ENCODE measurements at places on chromosomes 16 and 17.

GRCh38 chr17:32471652-32472051 lies 15.1 kb upstream of the CDK5R1 start:
- no peak for DNase-seq

GRCh38 chr17:45073414-45074070 lies 12.4 kb downstream of the NMT1 start:
- DNase-seq, result no peak

- DNase-seq, result no peak
Observed at GRCh38 chr16:4830408-4830807, 16.7 kb downstream of the GLYR1 start.

DNA sequence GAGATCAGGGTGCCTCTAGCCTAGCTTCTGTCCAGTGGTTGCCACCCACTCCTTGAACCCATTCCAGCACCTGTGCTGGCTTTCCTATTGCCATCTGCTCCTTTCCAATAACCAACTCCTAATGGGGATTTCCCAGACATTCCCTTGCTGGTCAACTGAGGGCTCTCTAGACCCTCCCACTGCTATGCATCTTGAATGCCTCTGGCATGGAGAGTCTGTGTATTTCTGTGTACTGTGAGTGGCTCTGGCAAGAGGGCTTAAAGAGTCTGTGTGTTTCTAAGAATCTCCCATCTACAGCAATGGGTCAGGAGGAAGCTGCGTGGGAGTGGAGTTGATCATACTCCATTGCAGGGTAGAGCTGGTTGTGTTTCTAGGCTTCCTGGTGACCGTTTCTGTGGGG lies 11.0 kb upstream of the EPN3 start:
- DNase-seq, result no peak

DNA sequence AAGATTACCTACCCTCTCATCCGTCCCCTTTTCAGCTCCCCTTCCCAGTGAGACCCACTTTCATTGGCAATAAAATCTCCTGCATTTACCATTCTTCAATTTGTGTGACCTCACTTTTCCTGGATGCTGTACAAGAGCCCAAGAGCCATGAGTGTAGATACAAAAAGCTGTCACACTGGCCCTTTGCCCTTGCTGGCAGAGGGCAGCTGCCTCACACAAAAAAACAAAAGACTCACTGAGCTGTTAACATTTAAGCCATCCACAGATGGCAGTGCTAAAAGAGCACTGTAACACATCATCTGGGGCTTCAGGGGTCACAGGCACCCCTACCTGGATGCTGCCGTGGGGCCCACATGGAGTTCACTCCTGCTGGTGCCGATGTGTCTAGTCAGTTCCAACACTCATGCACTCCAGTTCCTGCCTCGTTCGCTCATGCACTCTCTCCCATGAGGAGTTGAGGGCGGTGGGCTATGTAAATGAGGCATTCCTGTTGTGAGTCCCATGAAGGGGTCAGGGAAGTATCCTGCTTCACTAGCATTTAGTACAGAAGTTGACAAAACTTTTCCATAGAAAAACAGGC lies 123.1 kb downstream of the CA10 start:
- no peak for DNase-seq

DNA sequence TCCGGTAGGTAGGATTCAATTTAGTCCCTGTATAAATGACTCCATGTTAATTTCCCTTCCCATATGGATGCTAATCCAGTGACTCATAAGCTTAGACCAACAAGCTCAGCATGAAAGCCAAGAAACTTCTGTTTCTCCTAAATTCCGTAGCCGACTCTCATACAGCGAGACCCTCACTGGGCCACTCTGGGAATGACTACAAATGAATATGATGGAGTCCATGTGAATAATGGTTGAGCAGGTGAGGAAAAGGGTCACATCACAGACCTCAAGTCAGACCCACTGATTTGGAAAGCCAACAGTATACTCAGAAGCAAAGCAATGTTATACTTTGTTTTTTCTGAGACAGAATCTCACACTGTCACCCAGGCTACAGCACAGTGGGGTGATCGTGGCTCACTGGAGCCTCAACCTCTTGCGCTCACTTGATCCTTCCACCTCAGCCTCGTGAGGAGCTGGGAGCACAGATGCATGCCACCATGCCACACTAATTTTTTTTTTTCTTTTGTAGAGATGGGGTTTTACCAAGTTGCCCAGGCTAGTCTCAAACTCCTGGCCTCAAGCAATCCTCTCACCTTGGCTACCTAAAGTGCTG lies 14.6 kb downstream of the RSL1D1 start:
- DNase-seq, result no peak

DNA sequence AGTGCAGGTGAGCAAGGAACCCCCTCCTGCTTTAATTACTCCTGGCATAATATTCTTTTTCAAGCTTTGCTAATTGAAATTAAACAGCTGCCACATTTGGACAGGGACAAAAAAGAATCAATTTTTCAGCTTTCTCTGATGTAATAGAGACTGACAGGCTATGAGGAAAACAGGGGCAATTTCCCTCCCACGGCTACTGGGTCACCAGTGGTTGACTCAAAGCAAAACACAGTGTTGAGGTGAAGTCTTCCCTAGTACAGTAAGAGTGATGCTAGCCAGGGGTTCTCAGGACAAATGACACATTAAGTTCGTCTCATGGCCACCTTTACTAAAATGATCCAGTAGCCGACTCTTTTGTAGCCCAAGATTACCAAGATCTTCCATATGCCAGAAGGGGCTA lies 38.6 kb upstream of the PMFBP1 start:
- no peak for DNase-seq

- DNase-seq, result no peak
Observed at GRCh38 chr17:42655528-42655927, 3.6 kb upstream of the TUBG2 start.

- no peak for DNase-seq
Observed at GRCh38 chr16:22174642-22175041, 12.3 kb downstream of the SDR42E2 start.

DNA sequence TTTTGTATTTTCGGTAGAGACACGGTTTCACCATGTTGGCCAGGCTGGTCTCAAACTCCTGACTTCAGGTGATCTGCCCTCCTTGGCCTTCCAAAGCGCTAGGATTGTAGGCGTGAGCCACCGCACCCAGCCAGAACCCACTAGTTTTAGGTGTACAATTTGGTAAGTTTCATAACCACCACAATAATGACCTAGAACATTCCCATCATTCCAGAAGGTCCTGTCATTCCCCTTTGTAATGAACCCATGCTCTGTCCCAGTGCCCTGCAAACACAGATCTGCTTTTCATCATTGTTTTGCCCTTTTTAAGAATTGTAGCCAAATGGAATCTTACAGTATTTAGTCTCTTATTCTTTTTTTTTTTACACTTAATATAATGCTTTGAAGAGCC lies 35.6 kb upstream of the IRF8 start:
- DNase-seq, result no peak

- DNase-seq, result no peak
Observed at GRCh38 chr17:19384723-19385391, 2.1 kb downstream of the MFAP4 start.

GRCh38 chr17:53122966-53123365 lies 699.8 kb upstream of the KIF2B start:
- no peak for DNase-seq

DNA sequence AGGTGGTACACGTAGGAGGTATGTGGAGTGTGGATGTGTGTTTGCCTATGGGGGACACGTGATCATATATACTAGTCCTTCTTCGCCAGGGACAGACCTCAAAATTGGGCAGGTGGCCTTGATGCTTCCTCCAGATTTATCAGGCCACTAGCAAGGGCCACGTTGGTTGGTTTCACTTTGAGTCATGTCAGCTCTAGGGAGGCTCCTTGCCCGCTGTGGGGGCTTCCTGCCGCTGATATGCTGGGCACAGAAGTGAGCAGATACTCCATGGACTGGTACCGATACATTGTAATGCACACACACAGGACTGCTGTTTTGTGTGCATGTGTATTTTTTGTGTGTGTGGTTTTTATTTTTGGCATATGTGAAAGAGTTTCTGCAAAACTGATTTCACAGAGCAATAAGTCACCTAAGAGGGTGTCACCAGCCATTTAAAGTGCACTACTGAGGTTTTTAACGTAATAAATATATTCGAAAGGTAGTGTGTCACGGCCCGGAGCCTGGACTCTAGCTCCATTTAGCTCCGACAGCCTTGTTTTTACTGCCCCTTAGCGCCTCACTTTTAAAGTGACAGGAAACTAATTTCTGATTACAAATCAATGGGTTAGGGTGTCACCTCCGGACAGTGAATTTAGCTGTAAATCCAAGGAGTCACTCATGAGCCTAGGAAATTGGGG lies 605.5 kb upstream of the SALL1 start:
- DNase-seq, result no peak

- DNase-seq, result no peak
Observed at GRCh38 chr17:17236295-17237025, 508 bp downstream of the FLCN start.

GRCh38 chr16:88013091-88013609 lies 61.9 kb downstream of the BANP start:
- DNase-seq, result no peak

GRCh38 chr16:88881007-88881615 lies 14.7 kb upstream of the PABPN1L start:
- no peak for DNase-seq

- DNase-seq, result no peak
Observed at GRCh38 chr16:54173490-54173889, 113.1 kb downstream of the IRX3 start.

GRCh38 chr17:4329838-4330237 lies 36.6 kb downstream of the UBE2G1 start:
- DNase-seq, result no peak

GRCh38 chr16:68013440-68013839 lies 2.3 kb downstream of the DPEP2NB start:
- no peak for DNase-seq

DNA sequence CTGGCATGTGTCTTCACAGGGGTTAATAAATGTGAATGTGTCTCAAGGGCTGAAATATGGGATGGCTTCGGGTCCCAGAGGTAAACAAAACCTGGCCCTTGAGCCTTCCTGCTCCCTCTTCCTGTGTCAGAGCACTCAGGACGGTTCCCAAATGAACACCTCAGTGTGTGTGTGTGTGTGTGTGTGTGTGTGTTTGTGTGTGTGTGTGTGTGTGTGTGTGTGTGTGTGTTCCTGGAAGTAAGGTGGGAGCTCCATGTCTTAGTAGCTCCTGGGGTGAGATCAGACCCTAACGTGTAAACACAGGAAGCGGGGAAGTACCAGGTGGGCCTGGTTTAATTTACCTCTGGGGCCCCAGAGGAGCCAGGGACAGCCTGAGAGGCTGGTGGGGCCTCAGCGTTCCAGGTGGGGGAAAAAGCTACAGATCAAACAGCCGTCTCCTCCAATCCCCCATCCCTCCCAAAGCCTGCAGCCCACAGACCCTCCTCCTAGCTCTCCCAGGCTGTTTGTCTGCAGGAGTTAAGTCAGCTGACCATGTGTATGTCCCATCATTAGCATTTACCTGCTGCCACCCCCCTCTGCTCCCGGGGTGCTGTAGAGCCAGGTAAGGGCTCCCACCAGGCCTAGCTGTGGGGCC lies 6.1 kb downstream of the KIF19 start:
- peak; percentile 68 for DNase-seq

GRCh38 chr17:48595278-48595999 lies 1.9 kb upstream of the HOXB5 start:
- no peak for DNase-seq

DNA sequence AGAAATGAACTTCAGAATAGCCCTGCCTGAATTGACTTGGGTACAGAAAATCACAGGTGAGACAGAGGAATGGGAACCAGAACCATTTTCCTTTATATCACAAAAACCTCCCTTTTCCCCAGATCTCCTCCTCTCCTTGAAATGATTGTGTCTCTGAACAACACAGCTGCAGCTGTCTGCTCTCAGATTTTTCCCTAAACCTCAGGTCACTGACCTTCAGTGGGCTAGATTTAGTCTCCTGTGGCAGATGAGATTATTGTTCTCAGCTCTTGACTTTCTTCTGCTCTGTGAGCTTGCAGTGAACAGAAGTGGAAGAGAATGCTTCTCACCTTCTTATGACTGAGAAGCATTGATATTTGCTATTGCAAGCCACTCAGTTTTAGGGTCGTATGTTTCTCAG lies 92.3 kb upstream of the FAM20A start:
- DNase-seq, result no peak

- DNase-seq, result no peak
Observed at GRCh38 chr16:58197314-58198012, 443 bp downstream of the CSNK2A2 start.

DNA sequence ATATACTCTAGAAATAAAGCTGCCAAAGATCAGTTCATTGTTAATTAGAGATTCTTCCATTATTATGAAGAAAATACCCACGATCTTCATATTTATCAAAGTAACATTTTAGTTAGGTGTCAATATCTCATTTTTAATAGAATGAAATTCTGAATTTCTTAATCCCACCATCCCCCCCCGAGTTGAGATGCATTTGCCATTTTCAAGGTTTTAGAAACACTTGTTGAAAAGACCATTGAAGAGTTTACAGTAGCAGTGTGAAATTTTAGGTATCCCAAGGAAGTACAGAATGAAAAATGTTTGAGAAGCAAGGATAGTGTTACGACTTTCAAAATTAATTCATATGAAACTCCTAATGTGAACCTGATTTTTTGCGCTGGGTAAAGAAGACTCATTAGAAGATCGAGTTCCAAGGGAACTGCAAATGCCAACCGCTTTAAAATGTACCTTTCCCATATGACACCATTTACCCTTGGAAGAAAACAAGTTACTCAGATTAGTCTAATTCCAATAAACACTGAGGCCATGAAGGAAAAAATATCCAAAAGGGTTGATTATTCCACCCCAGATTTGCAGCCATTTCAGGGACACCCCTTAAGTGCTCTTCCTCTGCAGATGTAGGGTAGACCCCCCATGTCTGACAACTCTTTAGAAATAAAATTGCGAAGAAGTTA lies 731 bp downstream of the IKZF3 start:
- DNase-seq, result no peak

- DNase-seq, result no peak
Observed at GRCh38 chr17:27569257-27569722, 61.7 kb upstream of the LGALS9 start.

DNA sequence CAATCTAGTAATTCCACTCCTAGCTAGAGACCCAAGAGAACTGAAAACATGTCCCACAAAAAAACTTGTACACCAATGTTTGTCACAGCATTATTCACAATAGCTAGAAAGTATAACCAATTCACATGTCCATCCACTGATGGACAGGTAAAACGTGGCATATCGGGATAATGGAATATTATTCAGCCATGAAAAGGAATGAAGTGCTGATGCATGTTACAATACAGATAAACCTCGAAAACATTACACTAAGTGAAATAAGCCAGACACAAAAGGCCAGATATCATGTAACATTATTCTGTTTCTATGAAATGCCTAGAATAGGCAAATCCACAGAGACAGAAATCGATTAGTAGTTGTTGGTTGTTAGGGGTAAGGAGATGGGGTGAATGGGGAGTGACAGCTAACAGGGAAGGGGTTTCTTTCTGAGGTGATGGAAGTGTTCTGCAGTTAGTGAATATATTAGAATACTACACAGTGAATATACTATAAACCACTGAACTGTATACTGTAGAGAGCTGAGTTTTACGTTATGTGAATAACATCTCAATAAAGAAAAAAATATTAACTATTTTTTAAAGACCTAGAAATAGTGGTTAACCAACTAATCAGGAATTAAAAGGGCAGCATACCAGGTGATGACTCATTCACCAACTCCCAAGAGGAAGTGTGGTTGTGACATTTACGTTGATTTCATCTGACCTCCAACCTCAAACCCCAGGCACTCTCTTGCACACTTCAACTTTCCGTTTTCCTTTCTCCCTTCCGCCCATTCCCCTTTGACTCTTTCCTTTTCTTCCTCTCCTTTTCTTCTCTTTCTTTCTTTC lies 48.6 kb downstream of the GAS7 start:
- DNase-seq, result no peak

- no peak for DNase-seq
Observed at GRCh38 chr17:8788998-8789397, 10.2 kb downstream of the MFSD6L start.
